ENCODE measurements at places on chromosomes 16 and 17. TPM values are rescaled to one million over a fixed set of nuclear protein-coding genes. Genes with fewer than 3 reads are reported as not detected.

The SPNS2 gene
- total RNA-seq: 79.3 TPM

The KRT36 gene
- total RNA-seq: not detected

The PITPNM3 gene
- total RNA-seq: 8.6 TPM

The KCNH6 gene
- total RNA-seq: not detected

Measured in vagina (tissue), 2 donors.